RPMI8226 (cell line): ENCODE measurements at places on chromosomes 7 and 10.
A peak's percentile ranks its signal among the peaks of the same experiment; 100 is the strongest.

- no peak for DNase-seq
These were observed 43.5 kb downstream of the KMT2C start for GRCh38 chr7:152392254-152392653.

DNA sequence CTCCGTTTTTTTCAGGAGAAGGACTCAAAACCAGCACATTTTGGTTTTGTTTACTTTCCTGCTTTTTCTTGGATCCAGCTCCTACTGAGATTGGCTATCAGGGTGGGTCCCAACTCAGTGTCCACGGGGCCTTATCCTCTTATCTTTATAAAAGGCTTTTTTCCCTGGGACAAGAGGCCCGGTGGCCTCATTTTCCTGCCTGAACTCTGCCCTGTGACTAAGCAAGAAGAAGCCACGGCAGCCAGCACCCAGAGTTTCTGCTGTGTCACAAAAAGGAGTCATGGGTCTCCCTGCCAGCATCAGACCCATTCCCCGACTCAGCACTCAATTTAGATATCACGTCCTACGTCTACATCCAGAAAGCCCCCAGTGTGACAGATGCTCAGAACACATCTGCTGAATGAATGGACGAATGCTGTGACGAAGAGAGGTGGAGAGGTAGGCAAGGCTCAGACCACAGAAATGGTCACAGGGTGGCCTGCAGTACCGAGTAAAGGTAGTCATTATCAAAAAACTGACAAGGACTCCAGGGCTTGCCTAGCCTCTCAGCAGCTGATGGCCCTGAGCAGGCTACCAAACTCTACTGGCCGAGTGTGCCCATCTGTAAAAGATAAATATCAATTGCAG lies 16.7 kb downstream of the DLG5 start:
- DNase-seq, result no peak

DNA sequence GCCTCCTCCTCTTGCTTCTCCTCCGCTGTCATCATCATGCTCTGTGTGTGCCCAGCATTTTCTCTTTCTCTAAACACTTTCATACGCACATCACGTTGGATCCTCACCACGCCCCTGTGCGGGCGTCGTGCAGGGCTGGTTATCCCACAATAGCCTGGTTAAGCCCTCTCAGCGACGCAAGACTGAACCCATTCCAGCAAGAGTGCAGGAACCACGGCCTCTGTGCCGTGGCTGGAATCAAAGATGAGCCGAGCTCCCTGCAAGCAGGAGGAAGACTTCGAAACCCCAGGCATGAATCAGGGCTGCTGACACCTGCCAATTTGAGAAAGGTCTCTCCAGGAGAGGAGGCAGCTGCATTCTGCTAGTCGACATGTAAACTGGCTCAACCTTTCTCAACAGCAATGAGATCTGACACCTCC lies 74.8 kb upstream of the FOXK1 start:
- DNase-seq, result peak; percentile 7

- no peak for DNase-seq
These were observed 184.9 kb upstream of the MKI67 start for GRCh38 chr10:128310971-128311658.

DNA sequence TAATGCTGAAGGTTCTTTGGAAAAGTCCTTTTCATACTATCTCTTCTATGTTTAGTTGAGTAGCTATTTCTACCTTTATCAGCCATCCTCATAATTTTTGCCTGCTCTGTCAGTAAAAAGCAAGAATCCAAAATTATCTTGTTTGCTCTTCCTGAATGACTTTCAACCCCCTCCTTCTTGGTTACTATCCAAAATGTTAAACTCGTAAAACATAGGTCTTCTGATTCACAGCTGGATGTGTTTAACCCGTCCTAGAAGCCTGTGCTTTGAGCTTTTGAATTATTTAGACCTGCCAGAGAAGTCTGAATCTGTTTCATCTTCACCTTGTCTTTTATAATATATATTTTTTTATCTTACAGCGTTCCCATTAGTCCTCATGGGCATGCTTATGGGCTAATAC lies 136.4 kb upstream of the MDFIC start:
- DNase-seq, result no peak

GRCh38 chr10:86954681-86955500 lies 2.5 kb downstream of the MMRN2 start:
- no peak for DNase-seq

- no peak for DNase-seq
These were observed 113.5 kb upstream of the IL6 start for GRCh38 chr7:22613496-22613895.

DNA sequence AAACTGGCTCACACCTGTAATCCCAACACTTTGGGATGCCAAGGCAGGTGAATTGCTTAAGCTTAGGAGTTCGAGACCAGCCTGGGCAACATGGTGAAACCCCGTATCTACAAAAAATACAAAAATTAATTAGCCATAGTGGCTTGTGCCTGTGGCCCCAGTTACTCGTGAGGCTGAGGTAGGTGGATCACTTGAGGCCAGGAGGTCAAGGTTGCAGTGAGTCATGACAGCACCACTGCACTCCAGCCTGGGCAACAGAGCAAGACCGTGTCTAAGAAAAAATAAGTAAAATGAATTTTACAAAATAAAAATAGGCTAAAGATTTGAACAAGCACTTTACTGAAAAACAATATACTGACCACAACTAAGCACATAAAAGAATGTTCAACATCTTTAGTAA lies 9.8 kb upstream of the ORC5 start:
- DNase-seq, result no peak

- DNase-seq, result no peak
These were observed 116.5 kb upstream of the TNS3 start for GRCh38 chr7:47698386-47698785.

DNA sequence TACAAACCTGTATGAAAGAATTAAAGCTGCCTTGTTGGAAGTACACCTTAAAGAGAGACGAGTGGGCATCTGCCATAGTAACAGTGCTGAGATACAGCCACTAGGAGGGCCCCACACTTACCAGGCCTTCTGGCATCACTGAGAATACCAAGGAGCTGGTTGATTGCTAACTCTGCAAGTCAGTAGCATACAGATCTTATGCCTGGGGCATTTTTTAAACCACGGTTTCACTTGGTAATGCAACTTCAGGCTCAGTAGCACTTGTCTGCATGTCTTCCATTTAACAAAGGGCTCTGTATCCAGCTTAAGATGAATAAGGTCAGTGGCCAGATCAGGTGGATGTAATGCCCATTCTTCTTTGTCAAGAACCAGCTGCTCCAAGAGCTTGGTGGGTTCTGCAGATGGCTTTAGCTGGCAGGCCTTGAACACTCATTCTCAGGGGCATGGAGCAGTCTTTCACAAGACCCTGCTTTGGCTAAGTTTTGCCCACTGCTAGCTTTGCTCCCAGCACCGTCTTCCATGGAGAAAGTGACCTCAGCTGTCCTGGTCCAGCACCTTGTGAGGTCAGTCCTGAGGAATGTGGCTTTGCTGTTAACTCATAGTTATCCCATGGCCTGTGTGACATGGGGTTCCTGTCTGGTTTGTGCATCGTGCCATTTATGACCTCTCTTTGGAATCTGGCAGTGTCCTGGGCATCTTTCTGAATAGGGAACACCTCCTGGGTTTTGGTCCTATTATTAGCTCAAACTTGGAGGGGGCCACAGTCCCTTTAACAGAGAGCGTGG lies 68.1 kb downstream of the BMPER start:
- no peak for DNase-seq

GRCh38 chr10:117578999-117579590 lies 36.5 kb downstream of the EMX2 start:
- DNase-seq, result no peak

DNA sequence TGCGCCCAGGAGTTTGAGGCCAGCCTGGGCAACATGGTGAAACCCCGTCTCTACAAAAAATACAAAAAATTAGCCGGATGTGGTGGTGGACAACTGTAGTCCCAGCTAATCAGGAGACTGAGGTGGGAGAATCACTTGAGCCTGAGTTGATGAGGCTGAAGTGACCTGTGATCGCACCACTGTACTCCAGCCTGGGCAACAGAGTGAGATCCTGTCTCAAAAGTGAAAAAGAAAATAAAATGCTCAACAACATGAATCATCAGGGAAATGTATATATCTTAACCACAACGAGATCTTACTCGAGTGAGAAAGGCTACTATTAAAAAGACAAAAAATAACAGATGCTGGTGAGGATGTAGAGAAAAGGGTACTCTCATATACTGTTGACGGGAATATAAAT lies 72.7 kb downstream of the JMJD1C start:
- DNase-seq, result no peak

DNA sequence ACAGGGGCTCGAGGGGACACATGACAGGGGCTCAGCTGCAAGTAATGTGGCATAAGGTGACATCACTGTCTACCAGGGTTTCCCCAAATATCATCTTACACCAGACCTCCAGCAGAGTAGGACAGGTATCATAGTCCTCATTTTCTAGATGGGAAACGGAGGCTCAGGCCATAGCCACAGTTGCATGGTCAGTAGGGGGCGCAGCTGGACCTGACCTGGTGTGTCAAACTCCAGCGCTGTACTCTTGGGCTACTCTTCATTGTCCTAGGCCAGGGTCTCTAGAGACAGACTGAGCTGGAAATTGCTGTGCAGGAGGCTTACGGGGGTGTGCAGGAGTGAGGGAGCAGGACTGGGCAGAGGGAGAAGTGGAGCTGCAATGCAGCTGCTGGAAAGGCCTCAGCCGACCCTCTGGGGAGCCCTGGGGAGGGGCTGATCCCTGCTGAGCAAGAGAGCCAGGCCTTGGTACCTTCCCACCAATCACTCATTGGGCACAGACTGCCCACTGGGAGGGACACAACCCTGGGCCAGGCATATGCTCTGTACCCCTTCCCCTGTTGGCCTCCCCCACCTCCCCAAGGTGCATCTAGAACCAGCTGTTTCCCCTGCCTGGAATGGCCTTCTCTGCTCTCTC lies 89.9 kb downstream of the CDH23 start:
- peak; percentile 52 for DNase-seq

- no peak for DNase-seq
These were observed 96.8 kb downstream of the TNS3 start for GRCh38 chr7:47484923-47485639.

DNA sequence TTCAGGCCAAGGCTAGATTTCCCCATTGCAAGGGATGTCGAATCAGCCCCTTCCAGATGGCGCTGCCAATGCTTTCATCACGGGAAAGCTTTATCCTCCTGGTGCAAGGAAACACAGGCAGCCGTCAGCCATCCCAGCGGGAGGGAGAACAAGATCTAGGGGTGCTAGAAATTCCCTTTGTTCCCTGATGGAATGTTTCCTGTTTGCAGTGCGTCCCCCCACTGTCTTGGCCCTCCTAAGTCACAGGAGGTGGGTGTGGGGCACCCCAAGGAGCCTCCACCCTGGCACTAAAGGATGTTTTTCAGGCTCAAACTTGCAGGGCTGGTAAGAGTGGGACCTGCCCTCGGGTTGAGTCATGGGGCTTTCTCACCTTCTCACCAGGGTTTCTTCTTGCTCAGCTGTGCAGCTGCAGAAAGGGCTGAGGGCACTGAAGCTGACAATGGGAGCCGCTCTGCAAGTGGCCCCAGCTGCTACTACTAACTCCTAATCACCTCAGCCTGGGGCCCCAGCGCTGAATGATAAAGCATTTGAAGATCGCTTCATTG lies 103.6 kb downstream of the PRPF18 start:
- DNase-seq, result no peak

DNA sequence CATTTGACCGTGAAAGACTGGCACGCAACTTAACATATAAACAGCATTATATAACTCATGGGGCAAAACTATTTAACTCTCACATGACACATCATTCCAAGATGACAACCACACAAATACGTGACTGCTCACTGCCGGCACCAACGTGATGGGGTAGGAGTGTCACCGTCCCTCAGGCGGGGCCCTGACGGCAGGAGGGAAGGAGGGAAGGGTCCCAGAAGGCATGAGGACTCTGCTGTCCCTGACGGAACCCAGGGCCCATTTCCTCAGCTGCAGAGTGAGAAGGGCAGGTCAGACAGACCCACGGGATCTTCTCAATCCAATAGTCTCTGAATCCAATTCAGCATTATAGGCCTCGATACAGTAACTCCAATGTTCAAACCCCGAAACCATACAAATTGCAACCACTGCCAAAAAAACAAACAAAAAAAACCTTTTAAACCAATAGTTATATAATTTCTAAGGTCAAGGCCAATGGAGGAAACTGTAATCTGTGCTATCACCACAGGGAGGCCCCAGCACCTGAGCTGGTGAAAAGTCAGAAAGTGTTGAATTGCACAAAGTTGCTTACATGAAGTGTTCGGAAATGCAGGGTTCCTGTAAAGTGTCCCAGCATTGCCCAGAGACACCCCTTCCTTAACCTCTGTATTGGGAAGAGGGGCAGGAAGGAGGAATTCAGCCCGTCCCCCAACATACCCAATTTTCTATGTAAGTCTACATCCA lies 137.4 kb downstream of the TNS3 start:
- peak; percentile 50 for DNase-seq

DNA sequence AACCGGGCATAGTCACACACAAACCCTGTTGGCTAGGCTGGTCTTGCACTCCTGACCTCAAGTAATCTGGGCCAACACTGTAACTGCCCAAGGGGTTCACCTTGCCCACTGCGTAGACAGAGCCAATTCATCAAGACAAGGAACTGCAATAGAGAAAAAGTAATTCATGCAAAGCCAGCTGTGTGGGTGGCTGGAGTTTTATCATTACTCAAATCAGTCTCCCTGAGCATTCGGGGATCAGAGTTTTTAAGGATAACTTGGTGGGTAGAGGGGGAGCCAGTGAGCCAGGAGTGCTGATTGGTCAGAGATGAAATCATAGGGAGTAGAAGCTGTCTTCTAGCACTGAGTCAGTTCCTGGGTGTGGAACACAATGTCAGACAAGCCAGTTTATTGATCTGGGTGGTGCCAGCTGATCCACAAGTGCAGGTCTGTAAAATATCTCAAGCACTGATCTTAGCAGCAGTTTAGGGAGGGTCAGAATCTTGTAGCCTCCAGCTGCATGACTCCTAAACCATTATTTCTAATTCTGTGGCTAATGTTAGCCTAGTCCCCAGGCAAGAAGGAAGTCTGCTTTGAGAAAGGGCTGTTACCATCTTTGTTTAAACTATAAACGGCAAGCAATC lies 15.6 kb upstream of the FXYD4 start:
- no peak for DNase-seq

- DNase-seq, result no peak
These were observed 92.6 kb downstream of the PTPRE start for GRCh38 chr10:127999297-128000129.

GRCh38 chr7:97096661-97097060 lies 20.8 kb upstream of the SDHAF3 start:
- no peak for DNase-seq

DNA sequence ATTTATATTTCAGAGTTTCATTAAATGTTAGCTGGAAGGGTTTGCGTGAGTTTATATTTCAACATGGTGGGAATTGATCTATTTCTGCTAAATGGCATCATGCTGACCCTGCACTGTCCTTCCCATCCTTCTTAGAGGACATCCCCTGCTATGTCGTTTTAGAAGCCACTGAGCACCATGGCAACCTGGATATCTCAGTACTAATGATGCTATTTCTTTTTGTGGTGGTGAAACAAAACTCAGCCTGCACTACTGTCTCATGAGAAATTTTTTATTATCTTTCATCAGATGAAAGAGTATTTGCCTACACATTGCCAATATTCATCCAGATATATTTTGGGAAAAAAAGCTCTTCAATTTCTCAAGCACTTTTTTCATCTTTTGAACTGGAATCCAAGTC lies 12.1 kb downstream of the EPDR1 start:
- no peak for DNase-seq

GRCh38 chr7:148241700-148242293 lies 348.8 kb upstream of the C7orf33 start:
- DNase-seq, result no peak

- no peak for DNase-seq
These were observed 16.3 kb upstream of the HPS1 start for GRCh38 chr10:98463016-98463415.
